ENCODE measurements at places on chromosomes 5 and 9.

GRCh38 chr5:100772006-100772405 is 131.1 kb downstream of the ST8SIA4 start:
- no peak for DNase-seq

DNA sequence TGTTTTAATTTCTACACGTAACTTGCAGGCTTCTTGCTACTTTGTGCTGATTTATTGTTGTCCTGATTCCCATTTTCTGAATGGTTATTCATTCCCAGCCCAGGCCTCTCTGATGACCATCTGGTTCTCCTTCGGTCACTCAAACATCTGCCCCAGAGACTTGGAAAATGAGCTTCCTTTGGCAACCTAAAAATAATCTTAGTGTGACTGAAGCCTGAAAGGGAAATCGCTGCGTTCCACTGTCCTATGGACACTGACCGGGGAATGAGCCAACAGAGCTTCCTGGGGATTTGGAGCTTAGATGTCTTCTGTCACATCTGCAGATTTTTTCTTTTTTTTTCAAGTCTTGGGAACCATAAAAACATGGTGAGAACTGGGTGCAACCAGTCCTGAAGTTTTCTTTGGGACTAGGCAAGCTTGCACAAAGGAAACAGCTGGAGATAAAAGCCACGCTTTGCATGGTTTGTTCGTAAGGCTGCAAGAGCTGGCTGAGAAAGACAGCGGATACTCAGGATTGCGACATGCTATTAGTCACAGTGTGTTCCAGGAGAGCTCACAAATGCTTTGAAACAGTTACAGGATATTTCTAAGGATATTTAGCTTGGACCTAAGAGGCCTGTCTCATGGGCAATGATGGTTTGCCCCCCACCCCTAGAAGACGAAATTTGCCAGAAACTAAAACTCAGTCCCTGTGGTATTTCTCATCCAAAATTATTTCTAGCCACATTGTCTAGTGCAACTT is 146.2 kb downstream of the GOLPH3 start:
- peak; percentile 78 for DNase-seq

GRCh38 chr5:10460252-10460906 is 18.7 kb downstream of the ROPN1L start:
- DNase-seq, result no peak

- DNase-seq, result no peak
Measured at GRCh38 chr5:141494761-141495452, 6.0 kb downstream of the PCDHGC5 start.

- no peak for DNase-seq
Measured at GRCh38 chr9:107389617-107390071, 99.9 kb downstream of the KLF4 start.

DNA sequence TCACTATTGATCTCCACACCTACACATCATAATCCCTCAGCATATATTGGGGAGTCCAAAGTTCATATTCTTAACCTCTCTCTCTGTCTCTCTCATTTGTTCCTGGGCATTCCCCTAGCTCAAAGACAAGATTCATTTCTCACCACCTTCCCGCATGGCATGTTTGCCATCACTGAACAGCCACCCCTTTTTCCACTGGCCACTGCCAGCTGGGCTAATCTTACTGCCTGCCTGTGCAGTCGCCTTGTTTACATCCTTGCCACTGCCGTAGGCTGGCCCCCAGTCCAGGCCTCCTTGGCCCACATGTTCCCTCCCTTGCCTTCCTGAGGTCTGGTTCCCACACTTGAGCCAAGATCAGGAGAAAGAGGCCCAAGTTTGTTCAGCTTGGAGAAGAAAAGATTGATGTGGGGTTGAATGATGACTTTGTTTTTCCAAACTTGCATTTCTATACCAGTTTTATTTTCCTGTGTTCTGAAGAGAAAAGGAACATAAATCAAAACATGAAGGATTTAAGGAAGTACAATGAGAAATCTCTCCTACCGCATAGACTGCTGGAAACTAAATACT is 80.2 kb downstream of the PLAC8L1 start:
- no peak for DNase-seq

GRCh38 chr5:18761801-18762200 is 1127.5 kb downstream of the TAF11L14 start:
- DNase-seq, result no peak

DNA sequence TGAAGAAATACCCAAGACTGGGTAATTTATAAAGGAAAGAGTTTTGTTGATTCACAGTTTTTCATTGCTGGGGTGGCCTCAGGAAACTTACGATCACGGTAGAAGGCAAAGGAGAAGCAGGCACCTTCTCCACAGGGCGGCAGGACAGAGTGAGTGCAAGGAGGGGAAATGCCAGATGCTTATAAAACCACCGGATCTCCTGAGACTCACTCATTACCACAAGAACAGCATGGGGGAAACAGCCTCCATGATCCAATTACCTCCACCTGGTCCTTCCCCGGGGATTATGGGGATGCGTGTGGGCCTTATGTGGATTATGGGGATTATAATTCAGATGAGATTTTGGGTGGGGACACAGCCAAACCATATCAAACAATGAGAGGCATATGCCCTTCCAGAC is 18.5 kb upstream of the RORB start:
- no peak for DNase-seq

DNA sequence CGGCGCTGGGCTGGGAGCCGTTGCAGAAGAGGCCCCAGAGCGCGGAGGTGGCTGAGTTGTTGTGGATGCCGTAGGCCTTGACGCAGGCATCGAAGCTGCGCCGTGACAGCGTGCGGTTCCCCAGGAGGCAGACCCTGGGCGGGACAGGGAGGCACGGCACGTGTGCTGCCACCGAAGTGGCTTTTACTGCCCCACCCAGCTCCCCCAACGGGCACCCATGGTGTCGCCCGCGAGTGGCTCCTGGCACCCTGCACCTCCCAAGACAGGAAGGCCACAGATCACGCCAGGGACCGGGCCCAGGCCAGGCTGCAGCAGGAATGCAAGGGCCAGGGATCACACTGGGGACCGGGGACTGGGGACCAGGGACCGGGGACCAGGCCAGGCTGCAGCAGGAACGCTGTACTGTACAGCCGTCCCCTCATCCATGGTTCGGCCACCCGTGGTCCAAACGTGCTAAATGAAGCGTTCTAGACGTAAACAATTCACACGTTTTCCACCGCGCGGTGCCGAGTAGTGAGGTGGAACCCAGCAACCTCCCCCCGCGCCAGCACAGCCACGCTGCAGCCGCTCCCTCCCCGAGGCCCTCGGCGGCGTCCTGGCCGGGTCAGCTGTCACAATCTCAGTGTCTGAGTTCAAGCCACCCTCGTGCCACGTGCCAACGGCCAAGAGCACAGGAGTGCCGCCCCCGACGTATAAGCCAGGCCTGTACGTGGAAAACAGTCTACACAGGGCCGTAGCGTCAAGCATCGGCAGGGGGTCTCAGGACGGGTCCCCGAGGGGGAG is 27.8 kb downstream of the SLC12A7 start:
- no peak for DNase-seq

GRCh38 chr9:4443439-4443838 is 46.8 kb upstream of the SLC1A1 start:
- no peak for DNase-seq
